ENCODE measurements at places on chromosomes 1 and 21.

DNA sequence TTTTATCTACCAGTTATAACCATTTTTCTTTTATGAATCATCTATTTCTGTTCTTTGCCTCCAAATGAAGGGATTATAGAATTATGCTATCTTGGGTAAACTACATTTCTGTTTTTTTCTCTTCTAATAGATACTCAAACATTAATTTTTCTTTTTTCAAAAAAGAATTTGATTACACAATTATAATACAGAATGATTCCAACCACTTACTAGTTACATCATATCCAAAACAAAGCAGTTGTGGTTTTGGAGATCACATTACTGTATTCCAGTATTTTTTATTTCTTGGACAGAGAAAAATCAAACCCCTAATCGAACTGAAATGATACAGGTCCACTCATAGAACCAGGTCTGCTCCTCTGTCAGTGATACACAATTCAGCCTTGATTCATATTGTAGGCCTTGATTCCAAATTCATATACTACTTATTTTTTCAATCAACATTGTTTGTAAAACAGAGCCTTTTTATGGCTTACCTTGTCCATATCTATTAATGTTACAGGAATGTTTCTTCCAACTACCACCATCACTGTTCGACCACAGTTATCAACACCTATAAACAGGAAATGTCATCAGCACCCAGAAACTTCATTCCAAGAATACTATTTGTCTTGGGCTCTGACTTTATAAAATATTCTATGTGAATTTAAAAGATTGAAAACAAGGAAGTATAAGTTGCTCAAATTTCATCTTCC lies 43.2 kb downstream of the GDAP2 start:
- no peak for DNase-seq

DNA sequence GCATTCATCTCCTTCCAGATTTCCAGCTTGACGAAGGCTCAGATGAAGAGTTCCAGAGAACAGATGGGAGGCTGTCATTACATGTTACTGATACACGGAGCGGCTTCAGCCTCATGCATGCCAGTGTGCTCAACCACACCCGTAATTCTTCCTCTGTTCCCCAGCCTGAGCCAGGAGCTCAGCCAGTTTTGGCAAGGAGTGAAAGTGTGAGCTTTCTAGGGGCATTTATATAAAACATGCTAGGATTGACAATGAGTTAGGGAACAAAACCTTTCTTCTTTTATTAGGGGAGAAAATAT lies 290.4 kb upstream of the PLXNA2 start:
- DNase-seq = no peak

DNA sequence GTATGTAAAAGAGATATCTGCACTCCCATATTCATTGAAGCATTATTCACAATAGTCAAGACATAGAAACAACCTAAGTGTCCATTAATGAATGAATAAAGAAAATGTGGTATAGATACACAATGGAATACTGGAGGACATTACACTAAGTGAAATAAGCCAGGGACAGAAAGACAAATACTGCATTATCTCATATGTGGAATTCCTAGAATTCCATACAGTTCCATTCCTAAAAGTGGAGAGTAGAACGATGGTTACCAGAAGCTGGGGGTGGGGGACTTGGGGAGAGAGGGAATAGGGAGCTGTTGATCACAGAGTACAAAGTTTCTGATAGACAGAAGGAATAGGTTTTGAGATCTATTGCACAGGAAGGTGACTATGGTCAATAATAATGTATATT lies 7.4 kb downstream of the TMED5 start:
- no peak for DNase-seq

DNA sequence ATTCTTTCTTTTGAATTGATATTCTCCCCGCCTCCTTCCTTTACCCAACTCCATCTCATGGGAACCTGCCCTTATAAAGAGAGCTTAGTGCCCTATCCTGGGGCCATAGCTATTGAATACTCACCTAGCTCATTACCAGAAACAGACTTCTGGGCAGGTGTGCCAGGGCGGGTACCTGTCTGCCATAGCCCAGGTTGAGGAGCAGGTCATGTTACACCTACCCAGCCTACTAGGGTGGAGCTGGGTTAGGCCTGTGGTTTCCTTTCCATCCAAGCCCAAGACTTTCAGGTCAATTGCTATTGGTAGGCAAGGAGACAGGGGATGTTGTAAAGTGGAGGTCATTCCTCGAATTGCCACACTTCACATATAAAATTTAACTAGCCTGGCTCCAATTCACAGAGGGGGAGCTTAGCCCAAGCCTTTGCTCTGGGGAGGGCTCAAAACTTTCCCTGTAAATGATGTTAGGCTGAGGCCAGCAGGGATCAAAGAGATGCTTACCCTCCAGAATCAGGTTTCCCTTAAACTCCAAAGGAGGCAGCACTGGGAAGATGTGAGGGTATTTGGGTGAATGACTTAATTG lies 87.1 kb upstream of the IPO9 start:
- no peak for DNase-seq

DNA sequence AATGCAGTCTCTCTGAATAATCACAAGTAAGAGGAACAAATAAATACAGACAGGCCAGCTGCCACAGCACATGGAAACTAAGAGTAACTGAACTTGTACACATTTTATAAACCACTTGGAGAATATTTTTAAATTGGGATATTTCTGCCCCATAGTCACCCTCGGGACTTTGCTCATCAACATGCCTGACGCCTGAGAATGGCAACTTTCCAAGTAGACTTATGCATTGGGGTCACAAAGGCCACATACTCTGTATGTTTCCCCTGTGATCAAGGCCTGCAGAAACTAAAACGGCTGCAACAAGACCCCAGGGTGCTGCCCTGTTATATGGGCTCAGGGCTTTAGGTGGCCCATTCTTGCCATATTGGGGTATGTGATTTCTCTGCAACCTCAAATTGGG lies 38.3 kb upstream of the GJA5 start:
- DNase-seq = no peak

DNA sequence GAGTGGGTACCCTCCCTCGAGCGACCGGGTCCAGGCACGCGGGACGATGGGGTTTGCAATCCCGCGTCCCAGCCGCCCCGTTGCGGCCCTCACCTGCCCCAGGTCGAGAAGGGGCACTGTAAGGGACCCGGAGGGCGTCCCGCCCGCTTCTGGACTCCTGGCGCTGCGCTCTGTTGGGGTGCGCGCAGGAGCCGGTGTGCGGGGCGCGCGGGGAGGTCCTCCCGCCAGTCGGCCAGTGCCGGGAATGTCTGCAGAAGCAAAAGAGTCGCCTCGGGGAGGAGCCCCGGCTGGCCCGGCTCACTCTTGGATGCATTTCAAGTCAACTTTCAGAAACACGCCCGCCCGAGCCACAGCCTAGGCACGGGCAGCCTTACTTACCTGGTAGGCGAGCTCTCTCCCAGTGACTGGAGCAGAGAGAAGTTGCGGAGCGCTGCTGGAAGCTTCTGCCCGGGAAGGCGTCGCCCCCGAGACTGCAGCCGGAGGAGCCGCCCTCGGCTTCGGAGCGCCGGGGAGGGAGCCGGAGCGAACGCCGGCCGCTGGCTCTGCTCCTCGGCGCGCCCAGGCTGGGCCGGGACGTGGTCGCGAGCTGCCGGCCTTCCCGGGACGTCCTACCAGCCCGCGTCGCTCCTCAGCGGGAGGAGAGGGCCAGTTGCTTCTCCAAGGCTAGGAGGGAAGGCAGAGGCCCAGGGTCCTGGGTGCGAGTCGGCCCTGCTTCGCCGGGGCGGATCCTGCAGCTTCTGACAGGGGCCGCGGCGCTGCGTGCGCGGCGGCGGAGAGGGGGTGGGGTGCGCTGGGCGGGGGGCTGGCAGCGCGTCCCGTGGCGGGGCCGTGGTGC lies at the start of gene LMX1A:
TSS of gene LMX1A (minus strand) at position 739 of the 835 bp plus-strand sequence. CDS start 1,156 bp downstream, outside the sequence.
- DNase-seq = peak; percentile 23

DNA sequence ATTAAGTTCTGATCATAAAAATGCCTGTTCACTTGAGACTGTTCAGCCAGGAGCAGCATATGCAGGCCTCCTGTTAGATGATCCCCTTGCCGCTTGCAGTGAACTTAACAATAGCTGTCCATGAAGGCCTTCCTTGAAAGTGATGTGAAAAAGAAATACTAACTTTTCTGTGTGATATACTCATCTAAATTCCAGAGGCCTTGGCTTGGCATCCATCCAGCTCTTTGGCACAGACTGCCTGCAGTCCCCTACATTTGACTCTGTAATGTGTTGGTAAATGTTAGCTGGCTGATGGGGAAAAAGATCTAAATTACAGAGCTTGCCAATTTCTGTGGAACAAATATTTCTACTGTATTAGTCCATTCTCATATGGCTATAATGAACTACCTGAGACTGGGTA lies 73.7 kb downstream of the KCNK2 start:
- no peak for DNase-seq

- no peak for DNase-seq
Observed at GRCh38 chr21:46320331-46320801, 3.3 kb downstream of the C21orf58 start.

GRCh38 chr1:167054531-167054930 lies 35.6 kb downstream of the GPA33 start:
- no peak for DNase-seq

- DNase-seq = no peak
Observed at GRCh38 chr21:38811257-38811656, 5.5 kb downstream of the ETS2 start.

DNA sequence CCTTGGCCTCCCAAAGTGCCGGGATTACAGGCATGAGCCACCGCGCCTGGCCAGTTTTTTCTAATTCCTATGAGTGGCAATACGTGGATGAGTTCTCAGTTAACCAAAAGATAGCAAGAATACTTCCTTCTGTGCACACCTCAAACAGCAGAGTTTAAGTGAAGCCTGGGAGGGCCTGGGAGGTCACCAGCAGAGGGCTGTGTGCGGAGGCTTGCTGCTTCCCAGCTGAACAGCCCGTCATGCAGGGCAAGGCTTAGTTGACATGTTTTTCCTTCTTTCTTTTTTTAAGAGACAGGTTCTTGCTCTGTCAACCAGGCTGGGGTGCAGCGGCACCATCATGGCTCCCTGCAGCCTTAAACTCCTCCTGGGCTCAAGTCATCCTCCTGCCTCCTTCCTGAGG lies 17.8 kb downstream of the GNG4 start:
- no peak for DNase-seq

DNA sequence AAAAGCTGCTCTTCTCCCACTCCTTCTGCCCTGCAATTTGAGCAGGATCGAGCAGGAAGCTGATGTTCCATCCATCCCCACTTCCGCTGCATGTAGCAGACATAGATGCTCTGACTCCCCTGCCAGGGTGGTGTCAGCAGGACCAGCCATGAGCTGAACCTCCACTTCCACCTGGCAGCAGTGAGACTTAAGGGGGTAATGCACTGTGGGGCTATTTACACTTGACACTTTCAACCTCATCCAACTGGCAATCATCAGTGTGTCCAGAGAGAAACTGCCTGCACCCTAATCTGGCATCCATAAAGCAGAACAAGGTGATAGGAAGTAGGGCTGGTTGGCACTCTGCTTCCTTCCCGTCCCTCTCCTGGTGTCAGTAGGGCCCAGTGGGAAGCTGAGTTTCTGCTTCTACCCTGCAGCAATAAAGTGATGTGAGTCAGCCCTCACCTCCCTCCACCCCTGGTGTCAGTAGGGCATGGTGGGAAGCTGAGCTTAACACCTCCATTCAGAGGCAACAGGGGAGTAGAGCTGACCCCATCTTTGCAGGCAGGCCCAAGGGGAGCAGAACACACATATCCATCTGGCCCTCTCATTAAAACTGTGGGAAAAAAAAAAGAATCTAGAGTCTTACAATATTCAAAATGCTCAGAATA lies 272.3 kb downstream of the PTPRU start:
- no peak for DNase-seq

DNA sequence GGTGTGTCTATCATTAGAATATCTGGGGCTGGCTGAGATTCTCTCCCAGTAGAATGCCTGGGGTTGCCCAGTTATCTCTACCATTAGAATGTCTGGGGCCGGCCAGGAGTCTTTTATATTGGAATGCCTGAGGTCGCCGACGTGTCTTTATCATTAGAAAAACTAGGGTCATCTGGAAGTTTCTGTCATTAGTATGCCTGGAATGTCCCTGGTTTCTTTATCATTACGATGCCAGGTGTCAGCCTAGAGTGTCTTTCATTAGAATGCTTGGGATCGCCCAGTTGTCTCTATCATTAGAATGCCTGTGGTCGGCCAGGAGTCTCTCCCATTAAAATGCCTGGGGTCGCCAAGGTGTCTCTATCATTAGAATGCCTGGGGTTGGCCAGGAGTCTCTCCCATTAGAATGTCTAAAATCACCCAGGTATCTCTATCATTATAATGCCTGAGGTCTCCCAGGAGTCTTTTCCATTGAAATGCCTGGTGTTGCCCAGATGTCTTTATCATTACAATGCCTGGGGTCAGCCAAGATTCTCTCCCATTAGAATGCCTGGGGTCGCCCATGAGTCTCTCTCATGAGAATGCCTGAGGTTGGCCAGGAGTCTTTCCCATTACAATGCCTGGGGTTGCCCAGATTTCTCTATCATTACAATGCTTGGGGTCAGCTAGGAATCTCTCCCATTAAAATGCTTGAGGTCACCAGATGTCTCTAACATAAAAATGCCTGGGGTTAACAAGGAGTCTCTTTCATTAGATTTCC lies 53.2 kb downstream of the RNF187 start:
- no peak for DNase-seq

- DNase-seq = no peak
Observed at GRCh38 chr1:41708332-41708731, 210.4 kb downstream of the HIVEP3 start.

DNA sequence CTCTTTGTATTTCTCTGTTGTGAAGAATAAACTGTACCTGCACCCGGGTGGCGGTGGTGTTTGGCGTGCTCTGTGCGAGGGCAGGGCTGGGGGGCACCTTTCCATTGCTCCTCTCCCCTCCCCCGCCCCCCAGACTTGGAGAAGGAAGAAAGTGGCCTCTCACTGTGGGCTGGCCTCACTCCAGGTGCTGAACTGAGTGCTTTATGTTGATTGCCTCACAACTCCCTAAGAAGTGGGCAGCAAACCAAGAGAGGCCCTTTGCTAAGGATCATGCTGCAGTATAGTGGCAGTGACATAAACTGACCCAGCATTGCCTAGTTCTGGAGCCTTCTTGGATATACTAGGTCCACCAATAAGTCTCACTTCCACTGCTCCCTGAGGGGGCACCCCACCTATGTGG lies 20.2 kb downstream of the A3GALT2 start:
- no peak for DNase-seq

DNA sequence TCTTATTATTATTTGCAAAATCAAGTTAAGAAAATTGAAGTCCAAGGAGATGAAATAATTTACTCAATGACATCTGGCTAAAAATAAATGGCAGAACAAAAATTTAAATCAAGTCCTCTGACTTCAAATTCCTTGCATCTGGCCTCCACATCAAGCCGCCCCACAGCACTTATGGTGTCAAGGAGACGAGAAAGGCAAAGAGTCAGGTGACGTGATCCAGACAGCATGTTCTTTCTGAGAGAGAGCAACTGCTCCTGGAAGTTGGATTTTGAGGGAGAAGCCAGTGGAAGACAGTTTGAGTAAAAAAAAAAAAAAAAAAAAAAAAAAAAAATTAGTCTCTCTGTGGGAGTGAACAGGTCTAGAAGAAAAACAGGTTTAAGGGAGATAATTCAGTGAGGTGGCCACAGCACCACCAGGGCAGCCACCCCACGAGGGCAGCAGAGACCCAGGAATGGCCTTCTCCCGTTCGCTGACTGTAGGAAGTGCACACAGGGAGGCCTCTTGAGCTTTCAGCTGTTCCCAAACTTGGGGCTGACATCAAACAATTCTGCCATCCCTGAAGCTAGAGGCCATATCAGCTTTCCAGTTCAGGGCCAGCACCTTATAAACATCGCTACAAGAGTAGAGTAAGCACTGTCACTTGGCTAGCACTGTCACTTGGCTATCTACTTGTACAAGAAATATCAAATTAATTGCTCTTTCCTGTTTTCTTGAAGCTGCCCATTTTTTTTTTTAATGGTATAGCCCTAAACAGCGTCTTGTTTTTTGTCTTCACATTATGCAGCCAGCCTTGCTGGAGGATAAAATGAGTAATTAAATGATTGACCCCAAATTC lies 7.8 kb downstream of the C1orf162 start:
- DNase-seq = peak; percentile 43

- no peak for DNase-seq
Observed at GRCh38 chr1:244077473-244078220, 26.6 kb downstream of the ZBTB18 start.
